ENCODE measurements at places on chromosomes 12 and 14.

- DNase-seq, result no peak
These were observed 126.8 kb downstream of the TMTC1 start for GRCh38 chr12:29656762-29657538.

DNA sequence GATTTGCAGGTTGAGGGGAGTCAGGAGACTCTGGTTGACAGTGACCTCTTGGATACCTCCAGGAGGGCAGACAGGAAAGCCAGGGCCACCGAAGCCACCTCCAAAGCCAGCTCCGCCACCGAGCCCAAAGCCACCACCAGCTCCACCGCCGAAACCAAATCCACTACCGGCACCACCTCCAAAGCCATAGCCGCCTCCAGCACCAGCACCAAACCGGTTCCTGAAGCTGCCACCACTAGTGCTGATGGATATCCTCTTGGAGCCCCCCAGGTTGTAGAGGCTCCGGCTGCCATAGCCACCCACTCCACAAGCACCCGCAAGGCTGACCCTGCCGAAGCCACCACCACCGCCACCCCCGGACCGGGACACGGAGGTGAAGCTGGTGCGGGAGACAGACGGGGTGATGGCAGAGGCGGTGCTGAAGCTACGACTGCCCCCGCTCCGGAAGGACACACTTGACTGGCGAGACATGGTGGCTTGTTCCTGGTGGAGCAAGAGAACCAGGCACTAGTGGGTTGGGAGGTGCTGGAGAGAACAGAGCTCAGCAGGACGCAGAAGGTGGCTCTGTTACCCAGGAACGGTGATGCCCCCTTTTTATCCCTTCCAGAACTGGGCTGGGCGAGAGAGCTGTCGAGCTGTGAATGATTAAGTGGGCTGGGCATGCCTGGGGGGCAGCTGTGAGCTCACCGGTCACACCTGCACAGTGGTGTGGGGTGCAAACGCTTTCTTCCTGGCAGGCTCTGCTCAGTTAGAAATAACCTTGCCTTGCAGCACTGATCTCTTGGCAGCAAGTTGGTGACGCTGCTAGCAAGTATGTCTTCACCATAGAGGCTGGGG, at the start of gene KRT5:
Gene KRT5, minus strand, starts transcription at position 569 of the 837 bp plus-strand sequence. Its CDS starts 98 bp downstream, at position 471.
- peak; percentile 54 for DNase-seq

GRCh38 chr12:121812320-121812871, 8.6 kb downstream of the SETD1B start:
- DNase-seq, result peak; percentile 84

- DNase-seq, result no peak
These were observed 170.6 kb downstream of the SLC2A13 start for GRCh38 chr12:39935275-39935674.

GRCh38 chr12:26030371-26030770, 71.9 kb downstream of the RASSF8 start:
- DNase-seq, result no peak

DNA sequence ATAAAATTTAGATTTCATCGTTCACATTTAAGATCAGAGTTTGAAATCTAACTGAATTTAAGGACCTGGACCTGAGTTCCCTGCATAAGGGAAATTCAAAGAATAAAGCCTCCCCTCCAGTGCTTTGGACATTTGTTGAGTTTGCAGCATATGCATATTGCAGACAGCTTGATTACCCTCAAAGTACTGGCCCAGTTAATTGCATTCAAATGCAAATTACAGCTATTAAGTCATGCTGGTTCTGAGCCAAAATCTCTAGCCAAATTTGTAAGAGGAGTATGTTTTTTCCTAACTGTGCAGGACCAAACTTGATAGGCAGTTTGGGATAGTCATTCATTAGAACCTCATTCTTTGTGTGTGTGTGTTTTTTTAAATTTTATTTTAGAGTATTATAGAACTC, 9.1 kb upstream of the KIF21A start:
- DNase-seq, result no peak

DNA sequence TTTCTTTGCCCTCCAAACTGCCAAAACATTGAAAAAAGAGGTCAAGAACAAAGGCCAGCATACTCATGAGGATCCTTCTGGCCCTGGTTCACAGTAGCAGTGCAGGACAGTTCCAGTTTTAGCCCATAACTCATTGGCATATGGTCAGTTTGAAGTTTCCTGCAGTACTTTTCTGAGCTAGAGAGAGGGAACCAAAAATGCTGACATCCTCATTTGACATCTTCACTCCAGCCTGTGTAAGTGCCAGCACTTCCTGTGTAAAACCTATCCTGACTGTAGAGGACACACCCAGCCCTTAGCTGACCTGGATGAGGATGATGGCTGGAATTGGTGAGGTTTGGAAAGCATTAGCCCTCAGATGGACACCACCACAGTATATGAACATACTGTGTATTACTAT, 84.1 kb downstream of the FGD4 start:
- no peak for DNase-seq

GRCh38 chr14:101965181-101965544, 790 bp downstream of the DYNC1H1 start:
- DNase-seq, result peak; percentile 76

- DNase-seq, result no peak
These were observed 23.0 kb upstream of the SERPINA4 start for GRCh38 chr14:94538070-94538740.

DNA sequence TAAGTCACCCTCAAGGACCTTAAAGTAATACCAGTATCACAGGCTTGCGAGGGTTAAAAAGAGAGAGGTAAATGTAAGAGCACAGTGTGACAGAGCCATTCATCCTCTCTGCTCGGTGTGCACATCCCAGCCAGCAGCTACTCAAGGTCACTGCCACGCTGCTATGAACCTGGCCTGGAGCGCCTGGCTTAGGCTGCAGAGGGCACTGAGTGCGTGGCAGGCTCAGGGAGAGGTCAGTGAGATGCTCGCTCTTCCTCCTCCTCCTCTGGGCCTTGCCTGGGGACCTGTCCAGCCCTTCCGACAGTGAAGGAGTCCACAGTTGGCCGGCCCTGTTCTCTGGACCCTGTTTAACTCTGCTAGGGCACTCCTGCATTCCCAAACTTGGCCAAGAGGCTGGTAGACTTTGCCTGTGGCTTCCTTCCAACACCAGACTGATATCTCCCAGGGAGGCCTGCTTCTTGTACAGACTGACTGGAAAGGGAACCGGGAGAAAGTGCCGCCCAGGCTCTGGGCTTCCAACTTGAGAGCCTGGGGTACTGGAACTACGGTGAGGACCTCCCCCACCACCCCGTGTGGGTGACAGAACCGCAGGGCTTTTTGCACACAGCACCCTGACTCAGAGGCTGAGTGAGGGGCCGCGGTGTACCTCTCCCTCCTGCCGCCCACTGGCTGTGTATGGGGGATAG, 62.6 kb upstream of the CORO1C start:
- no peak for DNase-seq

- no peak for DNase-seq
These were observed 766.2 kb downstream of the FLRT2 start for GRCh38 chr14:86296173-86296572.

DNA sequence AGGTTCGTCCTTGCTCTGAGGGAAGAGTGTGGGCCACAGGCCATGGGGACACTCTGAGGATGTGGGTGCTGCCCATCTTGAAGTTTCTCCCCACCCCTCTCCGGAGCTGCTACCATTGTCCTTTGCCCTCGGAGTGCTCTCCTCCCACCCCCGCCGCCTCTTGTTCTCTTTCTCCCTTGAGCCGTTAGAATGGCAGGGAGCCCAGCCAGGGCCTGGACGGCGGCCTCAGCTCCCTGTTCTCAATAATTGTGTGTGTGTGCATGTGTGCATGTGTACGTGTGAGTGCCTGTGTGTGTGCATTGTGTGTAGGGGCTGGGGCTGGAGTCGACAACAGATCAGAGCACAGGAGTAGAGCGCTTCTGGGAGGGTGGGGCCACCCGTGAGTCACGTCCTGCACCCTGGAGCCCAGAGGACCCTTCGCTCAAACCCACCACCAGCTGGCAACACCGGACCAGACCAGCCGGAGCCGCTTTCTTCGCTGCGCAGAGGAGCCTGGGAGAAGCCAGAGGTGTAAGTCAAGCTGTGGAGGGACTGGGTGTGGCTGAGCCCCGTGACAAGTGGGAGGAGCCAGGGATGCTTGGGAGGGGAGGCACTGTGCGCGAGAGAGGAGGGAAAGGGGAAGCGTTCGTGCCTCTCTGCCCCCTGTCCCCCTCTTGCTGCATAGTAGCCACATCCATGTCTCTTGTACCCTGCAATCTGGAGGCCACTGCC, 25.9 kb upstream of the KCNA5 start:
- DNase-seq, result no peak

GRCh38 chr14:73851000-73851399, 631 bp upstream of the PTGR2 start:
- no peak for DNase-seq

DNA sequence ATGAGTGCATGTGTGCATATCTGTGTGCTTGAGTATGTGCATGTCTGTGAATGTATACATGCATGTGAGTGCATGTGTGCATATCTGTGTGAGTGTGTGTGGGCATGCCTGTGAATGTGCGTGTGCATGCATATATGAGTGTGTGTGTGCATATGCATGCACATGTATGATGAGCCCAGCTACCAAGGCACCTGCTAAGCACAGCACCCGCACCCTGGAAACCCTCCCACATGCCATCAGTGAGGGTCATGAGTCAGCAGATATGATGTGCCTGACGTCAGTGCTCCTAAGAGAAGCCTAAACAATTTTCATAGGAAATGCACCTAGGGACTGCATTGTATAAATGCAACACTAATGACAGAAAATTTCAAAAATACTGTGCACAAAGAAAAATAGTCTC, 151.1 kb downstream of the KIF26A start:
- no peak for DNase-seq

- no peak for DNase-seq
These were observed 97.2 kb downstream of the BCL11B start for GRCh38 chr14:99174770-99175319.

Data from sciatic nerve (tissue), 2 donors.